DND-41 (cell line): ENCODE measurements at places on chromosomes 6 and 20.

GRCh38 chr6:134343066-134343465 is 25.2 kb upstream of the SGK1 start:
- H3K27ac ChIP-seq: no peak overlapping the region
- H3K4me1 ChIP-seq: no peaks in the 10 kb centered on the region
- no peaks in the 10 kb centered on the region for H3K27me3 ChIP-seq
- no peak overlapping the region for H3K4me3 ChIP-seq

- H3K36me3 ChIP-seq: no peaks in the 10 kb centered on the region
- no peak overlapping the region for H3K27ac ChIP-seq
- no peak for DNase-seq
- no peaks in the 10 kb centered on the region for H3K27me3 ChIP-seq
Observed at GRCh38 chr6:144171406-144171805, 21.1 kb downstream of the STX11 start.

GRCh38 chr6:56555438-56555872 is 87.2 kb downstream of the DST start:
- H3K4me3 ChIP-seq: no peak overlapping the region
- no peak overlapping the region for H3K27ac ChIP-seq
- H3K4me1 ChIP-seq: no peaks in the 10 kb centered on the region
- no peaks in the 10 kb centered on the region for H3K36me3 ChIP-seq
- no peak for DNase-seq

DNA sequence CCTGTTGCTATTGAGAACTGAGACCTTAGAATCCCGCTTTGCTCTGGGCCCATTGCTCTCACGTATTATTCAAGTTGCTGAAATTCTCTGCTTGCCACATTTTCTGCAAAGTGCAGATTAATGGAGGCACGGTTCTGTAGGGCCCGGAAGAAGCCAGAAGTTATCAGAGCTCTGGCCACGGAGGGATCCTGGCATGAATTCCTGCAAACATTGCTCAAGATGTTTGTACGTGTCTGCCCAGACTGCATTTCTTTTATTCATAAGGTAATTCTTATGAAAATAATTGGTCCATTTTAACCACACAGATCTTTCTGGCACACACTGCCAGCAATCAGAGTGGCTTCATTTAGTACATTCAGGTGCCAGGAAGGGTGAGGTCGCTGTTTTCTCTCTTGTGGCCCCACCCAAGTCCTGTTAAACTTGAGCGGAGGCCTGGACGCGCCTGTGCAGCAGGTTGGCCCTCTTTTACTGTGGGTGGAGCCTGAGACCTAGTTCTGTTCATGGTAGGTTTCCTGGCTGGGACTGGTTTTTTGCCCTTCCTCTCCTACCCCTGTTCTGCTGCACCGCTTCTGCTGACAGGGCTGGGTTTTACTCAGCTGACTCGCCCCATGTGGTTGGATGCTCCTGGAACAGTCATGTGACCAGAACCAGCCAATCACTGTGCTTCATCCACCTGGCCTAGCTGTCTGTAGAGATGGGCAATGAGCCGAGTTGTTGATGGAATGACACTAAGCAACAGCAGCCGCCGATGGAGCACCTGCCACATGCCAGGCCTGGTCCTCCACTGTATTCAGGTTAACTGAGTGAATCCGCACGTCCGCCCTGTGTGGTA is 230.2 kb downstream of the CDH4 start:
- no peak overlapping the region for H3K4me3 ChIP-seq
- no peaks in the 10 kb centered on the region for H3K36me3 ChIP-seq
- no peaks in the 10 kb centered on the region for H3K4me1 ChIP-seq
- peaks cover 4% of the 10 kb centered on the region for H3K27me3 ChIP-seq
- DNase-seq: no peak

- H3K4me1 ChIP-seq: no peaks in the 10 kb centered on the region
- no peaks in the 10 kb centered on the region for H3K36me3 ChIP-seq
- H3K4me3 ChIP-seq: no peak within 1 kb of the TSS
- DNase-seq: no peak
- H3K27ac ChIP-seq: no peak within 1 kb of the TSS
Observed at GRCh38 chr6:133888929-133889556, at the start of gene TCF21. Gene TCF21 (plus strand): TSS chr6:133889113. CDS start chr6:133889398, 285 bp downstream.

DNA sequence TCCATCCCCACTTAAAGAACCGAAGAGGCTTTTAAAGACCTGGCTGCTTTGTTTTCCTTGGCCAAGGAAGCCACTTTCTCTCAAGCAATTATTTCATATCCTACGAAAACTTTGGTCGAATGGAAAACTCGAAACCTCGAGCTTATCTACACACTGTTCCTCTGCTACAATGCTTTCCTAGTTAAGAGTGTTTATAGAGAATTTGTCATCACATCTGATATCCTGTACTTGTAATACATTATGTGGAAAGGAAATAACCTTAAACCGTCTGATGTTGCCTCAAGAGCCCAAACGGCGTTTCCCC is 28.1 kb downstream of the TFAP2B start:
- no peaks in the 10 kb centered on the region for H3K27me3 ChIP-seq
- no peak overlapping the region for H3K4me3 ChIP-seq
- H3K36me3 ChIP-seq: no peaks in the 10 kb centered on the region
- no peaks in the 10 kb centered on the region for H3K4me1 ChIP-seq
- no peak for DNase-seq
- H3K27ac ChIP-seq: no peak overlapping the region

- no peak for DNase-seq
- H3K27ac ChIP-seq: no peak overlapping the region
- H3K4me1 ChIP-seq: no peaks in the 10 kb centered on the region
- no peaks in the 10 kb centered on the region for H3K36me3 ChIP-seq
- no peak overlapping the region for H3K4me3 ChIP-seq
- no peaks in the 10 kb centered on the region for H3K27me3 ChIP-seq
Observed at GRCh38 chr6:45872827-45873365, 142.8 kb downstream of the CLIC5 start.
